ENCODE measurements at places on chromosomes 6 and 20.

- DNase-seq, result no peak
Observed at GRCh38 chr20:60529149-60529548, 570.9 kb downstream of the CDH26 start.

DNA sequence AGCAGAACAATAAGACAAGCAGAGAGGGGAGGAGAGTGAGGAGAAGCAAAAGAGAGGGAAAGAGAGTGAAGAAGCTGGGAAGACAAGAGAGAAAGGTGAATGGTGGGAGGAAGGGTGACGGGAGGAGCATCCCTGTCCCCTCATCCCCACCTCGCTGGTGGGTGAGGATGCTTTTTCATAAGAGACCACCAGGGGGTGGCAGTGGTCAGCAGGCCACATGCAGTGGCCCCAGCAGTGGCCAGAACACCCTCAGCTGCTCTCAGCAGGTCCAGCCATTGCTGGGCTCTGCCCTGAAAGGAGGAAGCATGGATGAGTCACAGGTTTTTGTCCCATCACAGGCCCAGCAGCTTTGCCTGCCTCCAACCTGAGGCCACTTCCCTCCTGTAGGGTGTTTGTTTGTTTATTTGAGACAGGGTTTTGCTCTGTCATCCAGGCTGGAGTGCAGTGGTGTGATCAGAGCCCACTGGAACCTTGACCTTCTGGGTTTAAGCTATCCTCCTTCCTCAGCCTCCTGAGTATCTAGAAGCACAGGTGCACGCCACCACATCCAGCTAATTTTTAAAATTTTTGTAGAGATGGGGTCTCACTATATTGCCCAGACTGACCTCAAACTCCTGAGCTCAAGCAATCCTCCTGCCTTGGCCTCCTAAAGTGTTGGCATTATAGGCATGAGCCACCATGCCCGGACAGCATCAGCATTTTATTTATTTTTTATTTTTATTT lies 24.0 kb downstream of the FGD2 start:
- DNase-seq, result peak; percentile 81

GRCh38 chr6:113924312-113924723 lies 46.6 kb downstream of the HDAC2 start:
- DNase-seq, result no peak

DNA sequence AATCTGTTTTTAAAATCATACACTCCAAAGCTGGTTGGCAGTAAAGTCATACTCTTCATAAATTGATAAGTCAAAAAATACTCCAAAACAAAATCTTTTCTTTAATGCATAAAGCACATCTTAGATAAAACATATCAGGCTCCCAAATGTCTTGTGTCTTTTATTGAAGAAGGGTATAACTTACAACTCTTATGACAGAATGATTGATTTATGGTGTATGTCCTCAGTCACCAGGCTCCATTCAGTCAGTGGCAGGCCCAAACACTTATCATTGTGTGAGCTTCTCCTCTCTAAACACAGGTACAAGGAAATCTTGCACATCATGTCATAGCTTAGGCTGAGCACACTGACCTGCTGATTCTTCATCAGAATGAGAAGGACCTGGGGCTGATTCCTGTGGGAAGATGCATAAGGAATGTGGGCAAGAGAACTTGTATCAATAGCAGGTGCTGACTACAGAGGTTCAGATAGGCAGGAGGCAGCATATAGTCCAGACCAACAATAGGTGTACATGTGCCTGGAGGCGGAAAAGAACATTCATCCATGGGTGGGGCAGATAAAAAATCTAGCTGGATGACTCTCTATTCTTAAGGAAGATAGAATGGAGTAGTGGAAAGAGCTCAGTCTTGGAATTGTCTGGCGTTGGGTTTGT lies 1.9 kb downstream of the CALHM5 start:
- no peak for DNase-seq

GRCh38 chr20:36861875-36862801 lies 13.8 kb upstream of the TLDC2 start:
- DNase-seq, result peak; percentile 81

DNA sequence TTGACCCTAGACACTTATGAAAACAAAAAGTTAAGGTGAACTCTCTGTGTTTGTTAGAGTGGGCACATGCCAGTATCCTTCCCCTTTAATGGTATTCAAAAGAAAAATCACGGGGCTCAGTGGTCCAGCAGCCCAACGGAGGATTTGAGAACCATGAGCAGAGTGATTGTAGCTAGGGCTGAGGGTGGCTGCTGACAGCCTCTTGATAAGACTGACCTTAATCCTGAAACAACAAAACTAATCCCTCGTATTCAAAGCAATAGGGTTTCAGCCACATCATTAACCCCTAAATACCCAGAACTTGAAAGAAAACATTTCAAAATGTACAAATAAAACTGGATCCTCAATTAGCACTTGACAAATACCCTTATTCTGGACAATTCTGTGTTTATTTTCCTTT lies 95.1 kb downstream of the SNAP25 start:
- peak; percentile 65 for DNase-seq

DNA sequence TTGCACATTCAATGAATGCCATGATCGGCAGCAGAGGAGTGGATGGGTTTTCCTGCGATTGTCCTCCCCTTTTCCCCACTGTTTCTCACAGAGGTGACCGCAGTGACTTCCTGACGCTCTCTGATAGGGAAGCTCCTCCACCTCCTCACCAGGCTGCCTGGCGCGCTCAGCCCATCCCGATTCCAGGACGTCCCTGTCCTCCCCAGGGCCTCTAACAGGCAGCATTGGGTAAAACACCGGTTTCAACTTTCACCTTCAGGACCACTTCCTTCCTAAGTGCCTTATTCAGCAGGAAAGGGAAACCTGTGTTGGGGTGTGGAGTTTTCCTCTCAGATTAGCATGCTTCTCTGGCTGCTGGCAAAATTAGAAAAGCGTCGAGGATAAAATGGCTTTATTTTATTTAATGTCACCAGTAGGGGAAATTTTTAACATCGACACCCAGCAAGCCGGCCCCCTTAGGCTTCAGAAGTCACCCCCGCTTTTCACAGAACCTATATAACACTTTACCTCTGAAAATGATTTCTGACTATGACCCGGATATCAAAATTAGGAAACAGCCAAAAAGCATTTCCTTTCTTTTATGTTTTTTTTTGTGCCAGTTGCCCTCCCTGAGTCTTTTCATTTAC lies 570.4 kb upstream of the GJE1 start:
- DNase-seq, result peak; percentile 23

GRCh38 chr20:13261460-13262301 lies 40.6 kb downstream of the ISM1 start:
- peak; percentile 72 for DNase-seq

DNA sequence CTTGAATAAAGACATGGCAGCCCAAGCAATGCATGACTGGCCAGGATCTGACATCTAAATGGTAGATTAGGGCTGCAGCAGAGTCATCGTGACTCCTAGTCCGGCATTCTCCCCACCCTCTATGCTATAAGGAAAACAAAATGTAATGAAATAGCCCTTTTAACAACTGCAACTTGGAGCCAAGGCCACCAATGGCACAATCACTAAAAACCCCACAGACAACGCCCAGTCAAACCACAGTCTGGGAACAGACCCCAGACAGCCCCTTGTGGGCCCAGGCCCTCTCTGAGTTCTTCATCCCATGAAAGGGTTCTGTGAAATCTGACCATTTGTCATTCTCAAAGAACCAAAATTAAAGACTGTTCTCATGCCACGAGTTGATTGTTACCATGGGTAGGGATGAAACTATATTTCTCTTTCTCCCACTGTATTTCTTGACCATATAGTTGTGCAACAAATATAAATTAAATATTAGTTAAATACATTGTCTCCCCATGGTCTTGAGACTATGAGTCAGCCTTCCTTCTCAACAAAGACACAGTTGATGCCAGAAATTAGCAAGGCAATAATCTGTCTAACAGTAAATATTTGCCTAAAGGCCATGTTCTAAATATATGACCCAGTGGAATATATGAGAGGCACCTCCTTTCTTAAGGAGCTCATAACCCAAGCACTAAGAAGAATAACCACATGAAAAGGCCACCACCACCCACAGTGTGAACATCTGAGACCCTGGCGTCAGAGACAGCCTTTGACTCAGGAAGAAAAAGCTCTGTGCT lies 85.6 kb upstream of the SSTR4 start:
- no peak for DNase-seq

DNA sequence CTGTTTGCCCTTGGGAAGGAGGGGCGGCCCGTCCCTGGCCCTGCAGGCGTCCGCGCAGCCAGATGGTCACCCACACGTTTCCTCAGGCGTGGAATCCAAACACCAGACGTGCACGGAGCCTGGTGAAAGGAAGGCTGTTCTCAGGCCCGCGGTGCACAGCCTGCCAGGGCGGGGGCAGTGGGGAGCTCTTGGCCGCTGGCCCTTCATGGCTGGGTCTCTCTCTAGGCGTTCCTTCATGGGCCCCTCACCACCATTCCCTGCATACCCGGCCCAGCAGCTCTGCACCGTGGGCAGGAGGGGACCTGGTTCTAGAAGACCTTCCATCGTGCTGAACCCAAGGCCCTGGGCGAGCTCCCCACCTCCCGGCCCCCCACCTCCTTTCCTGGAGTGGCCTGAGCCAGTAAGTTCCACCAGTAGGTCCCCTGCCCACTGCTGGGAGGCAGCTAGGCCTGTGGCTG lies 30.4 kb upstream of the SMOC2 start:
- DNase-seq, result no peak

DNA sequence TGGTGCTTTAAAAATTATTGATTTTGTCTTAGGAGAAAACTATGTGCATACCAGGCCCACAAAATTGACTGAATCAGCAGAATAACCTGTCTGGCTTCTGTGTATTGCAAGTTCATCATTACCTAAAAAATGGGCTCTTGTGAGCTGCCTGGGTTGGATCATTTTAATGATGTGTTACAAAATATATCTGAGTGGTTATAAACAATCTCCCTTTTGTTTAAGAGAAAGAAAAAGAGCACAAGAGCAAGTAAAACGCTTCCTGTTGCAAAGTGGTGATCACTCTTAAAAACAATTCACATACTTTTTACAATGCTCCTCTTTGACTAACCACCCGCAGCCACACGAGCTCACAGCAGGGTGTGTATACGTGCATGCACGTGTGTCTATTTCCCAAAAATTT lies 335.1 kb downstream of the HDGFL1 start:
- no peak for DNase-seq

GRCh38 chr6:52176550-52176949 lies 9.6 kb upstream of the IL17A start:
- no peak for DNase-seq

DNA sequence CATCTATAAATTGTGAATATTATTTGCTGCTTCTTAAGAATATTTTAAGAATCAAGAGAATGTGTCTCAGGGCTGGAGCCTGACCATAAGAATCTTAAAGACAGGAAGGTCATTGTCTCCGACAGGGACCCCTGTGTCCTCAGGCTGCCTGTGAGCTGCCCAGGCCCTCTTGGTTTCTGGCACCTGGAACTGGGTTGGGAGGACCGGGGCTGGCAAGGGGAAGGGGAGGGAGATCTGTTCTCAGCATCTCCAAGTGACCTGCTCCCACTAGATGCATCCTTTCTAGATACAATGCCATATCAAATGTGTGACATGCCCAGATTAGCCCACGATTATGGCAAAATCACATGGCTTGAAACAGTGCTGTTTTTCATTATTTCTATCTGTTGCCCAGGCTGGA lies 110.5 kb downstream of the SCML4 start:
- DNase-seq, result no peak

- DNase-seq, result no peak
Observed at GRCh38 chr20:21708738-21709534, 3.5 kb downstream of the PAX1 start.

DNA sequence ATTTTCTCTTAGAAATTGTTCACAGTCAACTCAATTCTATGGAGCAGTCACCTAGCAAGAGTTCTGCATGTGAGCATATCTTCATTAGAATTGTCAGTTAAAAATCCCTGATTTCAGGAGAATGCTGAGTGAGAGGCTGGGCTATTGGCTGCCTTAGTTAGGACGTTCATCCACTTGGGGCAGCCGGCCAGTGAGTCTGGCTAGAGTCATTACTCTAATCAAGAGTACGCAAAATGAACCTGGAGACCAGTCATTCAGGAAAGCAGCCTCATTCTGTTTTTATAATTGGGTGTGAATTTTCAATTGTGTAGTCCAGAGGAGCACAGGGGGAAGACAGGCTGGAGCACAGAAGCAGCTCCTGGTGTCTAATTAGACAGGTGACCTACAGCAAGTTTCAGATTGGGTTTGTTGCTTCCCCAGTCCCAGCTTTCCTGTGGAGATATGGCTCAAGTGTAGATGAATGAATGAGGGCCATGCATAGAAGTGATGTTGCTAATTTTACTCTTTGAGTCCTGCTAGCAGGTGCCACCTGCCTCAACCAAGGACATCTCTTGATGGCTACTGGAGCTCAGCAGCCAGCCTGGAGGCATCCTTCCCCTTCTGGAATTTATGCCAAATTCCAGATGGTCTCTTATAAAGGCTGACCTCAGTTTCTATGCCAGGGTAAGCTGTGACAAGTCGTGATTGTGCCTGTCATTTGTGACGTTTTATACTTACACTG lies 265.7 kb downstream of the NKAIN2 start:
- no peak for DNase-seq

GRCh38 chr20:59064214-59064722 lies 21.7 kb upstream of the PRELID3B start:
- peak; percentile 36 for DNase-seq

DNA sequence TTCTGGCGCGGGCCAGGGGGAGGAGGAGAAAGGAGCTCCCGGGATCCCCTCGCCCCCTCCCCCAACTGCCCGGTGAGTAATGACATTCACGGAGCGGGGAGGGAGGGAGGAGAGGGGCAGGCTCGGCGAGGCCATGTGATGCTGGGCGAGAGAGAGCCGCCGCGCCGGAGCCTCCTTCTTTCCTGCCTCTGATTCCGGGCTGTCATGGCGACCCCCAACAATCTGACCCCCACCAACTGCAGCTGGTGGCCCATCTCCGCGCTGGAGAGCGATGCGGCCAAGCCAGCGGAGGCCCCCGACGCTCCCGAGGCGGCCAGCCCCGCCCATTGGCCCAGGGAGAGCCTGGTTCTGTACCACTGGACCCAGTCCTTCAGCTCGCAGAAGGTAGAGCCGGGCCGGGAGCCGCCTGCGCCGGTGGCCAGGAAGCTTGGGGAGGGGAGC lies at the start of gene GDAP1L1:
TSS of gene GDAP1L1 (plus strand) at position 178 of the 441 bp plus-strand sequence. CDS start at position 205, 27 bp downstream.
- no peak for DNase-seq

DNA sequence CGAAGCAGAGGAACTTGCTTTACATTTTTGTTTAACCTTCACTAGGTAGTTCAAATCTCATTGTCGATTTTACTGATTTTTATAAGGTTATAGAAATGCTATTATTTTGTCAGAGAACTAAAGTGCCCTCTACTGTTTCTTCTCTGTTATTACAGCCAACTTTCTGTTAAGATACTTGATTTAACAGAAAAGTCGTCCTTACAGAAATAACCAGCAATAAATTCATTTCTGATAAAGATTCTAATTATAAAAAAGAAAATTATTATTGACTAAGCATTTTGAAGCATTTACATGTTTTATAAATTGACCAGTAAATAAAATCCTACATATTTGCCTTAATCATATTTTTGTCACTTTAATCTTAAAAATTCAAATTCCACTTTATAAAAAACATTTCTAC lies 60.8 kb downstream of the OGFRL1 start:
- DNase-seq, result no peak

All from D341Med (cell line).